G401 (cell line): ENCODE measurements at places on chromosomes 2 and 18.

DNA sequence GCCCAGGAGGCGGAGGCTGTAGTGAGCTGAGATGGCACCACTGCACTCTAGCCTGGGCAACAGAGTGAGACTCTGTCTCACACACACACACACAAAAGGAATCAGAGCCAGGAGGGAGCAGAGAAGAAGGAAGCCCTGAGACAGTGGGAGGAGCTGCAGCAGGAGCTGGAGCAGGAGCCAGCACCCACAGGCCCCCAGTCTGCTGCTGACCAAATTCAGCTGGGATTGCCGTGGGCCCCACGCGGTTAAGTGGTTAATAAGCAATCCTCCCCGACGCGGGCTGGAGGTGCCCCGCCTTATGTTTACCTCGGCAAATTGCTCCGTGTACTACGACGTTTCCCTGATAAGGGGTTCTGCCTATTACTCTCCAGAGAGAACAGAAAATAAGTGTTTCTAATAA is 265.3 kb downstream of the TWIST2 start:
- peak; percentile 40 for DNase-seq

- no peak for DNase-seq
Observed at GRCh38 chr18:10847907-10848306, 301.5 kb downstream of the PIEZO2 start.

DNA sequence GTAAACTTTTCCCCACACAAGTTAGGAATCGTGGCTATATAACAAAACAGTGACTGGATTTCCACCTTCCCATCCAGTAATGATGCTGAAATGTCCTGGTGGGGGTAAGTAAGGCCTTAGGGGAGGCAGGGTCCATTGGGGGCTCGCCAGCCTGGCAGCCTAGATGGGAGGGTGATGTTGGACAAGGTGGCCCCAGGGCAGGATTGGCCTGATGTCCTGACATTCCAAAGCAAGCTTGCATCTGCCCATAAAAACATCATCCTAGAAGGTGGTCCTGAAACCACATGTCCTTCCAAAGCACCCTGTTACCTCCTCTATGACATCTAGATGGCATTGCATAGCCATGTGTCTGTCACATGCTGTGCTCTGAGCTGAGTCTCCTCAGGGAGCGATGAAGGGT is 54.1 kb upstream of the RAB6C start:
- no peak for DNase-seq

- DNase-seq = no peak
Observed at GRCh38 chr2:239654266-239654665, 253.4 kb upstream of the HDAC4 start.

GRCh38 chr2:78351208-78351607 is 674.3 kb upstream of the REG3G start:
- no peak for DNase-seq

DNA sequence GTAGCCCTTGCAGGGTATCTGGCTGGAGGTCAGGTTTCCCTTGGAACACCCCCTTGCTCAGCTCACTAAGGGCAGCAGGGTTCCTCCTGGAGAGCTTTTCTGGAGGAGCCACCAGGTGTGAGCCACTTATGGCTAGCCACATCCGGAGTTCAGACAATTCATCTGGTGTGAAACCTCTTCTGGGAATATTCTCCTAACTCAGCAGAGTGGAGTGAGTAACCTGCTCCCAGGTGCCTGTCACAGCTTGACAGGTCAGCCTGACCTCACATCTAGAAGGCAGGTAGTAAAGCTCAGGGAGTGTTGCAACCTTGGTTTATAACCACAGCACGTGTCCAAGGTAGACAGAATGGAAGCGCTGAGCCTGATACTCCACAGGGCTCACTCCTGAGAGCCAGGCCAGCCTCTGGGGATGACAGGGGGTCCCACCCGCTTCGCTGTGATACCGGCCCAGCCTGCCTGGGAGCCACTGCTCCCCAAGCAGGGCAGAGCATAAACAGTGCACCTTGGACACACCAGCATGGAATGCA is 62.6 kb upstream of the TGFA start:
- DNase-seq = no peak
